Left lobe of liver (tissue), 2 donors: ENCODE measurements at places on chromosomes 3 and 15.
A peak's percentile ranks its signal among the peaks of the same experiment; 100 is the strongest.

DNA sequence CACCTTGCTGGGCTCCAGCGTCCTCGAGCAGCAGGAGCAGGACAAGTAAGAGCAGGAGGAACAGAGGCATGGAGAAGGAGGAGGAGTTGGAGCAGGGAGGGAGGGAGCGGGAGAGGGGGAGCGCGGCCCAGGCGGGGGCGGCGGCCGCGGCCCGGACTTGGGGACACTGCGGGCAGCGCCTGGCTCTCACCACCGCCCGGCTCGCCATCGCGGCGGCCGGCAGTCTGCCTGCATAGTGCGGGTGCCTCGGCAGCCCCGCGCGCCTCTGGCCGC lies 440 bp downstream of the DCBLD2 start:
- DNase-seq: peak; percentile 62

- no peak for DNase-seq
These were observed 344.5 kb downstream of the FGF12 start for GRCh38 chr3:192382861-192383260.

DNA sequence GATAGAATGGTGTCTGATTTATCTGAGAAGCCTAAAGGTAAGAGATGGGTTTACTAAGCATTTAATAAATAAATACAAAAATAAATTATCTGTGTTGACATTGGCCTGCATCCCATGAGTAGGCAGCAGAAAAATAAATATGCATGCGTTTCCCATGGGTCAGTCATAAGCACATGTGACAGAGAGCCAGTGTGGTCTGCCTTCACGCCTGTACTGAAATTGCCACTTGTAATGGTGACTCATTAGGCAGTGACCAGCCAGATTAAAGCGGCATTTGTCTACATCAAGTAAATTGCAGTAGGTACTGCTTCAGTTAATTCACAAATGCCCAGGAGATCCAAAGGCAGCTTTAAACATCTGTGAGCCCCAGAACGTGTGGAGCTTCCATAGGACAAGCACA lies 399.6 kb downstream of the NAALADL2 start:
- DNase-seq: no peak

GRCh38 chr3:6551165-6551564 lies 309.8 kb upstream of the GRM7 start:
- no peak for DNase-seq

DNA sequence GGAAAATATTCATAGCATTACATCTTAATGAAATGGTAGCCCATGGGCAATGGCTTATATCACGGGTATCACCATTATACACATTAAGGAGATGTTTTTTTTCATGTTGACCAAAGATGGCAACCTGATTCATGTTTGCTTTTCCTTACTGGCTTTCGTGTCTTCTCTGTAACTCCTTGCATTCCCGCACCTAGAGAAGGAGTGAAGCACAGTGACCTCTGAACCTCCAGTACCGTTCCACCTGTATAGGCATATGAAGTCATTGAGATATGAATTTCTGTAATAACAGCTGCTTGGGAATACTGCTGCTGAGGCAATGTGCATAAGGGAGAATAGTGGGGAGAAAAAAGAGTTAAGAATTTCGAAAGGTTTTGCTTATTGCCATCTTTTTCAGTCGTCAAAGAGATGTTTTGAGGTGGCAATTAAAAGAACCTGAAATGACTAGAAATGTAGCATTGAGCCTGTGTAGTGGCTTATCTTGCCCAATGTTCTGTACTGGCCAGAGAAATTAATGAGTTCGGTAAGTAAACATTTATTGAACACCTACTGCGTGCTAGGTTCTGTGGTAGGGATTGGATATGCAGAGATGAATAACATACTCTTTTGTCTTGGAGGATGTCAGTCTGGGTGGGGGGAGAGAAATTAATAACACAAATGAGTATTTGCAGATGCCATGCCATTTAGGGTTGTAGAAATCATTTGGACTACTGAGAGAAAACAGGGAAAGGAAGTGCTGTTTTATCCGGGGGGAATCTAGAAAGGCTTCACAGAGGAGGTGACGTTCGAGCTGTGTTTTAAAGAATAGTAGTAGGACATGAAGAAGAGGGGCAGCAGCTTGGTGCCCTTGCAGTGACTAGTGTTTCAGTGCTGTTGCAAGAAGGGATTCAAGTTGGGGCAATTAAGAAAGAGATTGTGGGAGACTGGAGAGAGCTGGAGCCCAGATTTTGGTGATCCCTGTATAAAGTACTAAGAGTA lies 2.5 kb downstream of the FEM1B start:
- DNase-seq: no peak

- no peak for DNase-seq
These were observed 225.6 kb upstream of the HES1 start for GRCh38 chr3:193910310-193910709.

DNA sequence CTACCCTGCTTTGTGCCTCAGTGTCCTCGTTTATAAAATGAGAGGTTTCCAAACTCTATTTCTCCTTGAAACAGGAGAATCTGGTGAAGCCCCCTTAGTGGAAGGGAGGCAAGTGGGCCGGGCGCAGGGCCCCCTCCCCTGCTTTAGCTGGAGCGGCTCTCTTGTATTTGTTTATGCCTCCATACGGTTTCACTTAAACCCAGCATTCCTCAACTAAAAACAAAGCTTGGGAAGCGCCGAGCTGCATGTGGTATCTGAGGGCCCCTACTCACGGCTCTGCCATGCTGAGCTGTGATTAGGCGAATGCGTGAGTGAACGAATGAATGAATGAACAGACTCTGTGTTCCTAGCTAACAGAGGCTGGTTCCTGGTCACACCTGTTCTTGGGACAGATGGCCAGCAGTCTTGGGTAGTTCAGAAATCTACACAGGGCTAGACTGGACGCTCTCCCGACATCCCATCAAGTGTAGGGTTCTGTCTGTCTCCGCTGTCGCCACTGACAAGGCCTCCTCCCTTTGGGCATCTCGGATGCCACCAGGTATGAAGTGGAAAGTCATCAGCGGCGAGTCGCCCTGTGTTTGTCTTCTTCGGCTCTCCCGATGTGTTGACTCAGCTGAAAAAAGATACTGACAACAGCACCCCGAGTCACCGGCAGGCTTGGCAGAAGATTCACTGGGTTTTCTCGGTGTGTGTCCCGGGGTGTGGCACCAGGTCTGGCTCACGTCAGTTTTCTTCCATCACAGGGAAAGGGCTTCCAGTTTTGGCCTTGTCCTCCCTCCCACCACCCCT lies 42.4 kb upstream of the VPS8 start:
- DNase-seq: no peak

- DNase-seq: no peak
These were observed 19.8 kb upstream of the CELF6 start for GRCh38 chr15:72339777-72340177.

GRCh38 chr15:69393831-69394491 lies 20.2 kb upstream of the KIF23 start:
- peak; percentile 23 for DNase-seq

- DNase-seq: no peak
These were observed 84.2 kb downstream of the LRRC49 start for GRCh38 chr15:70976851-70977250.

GRCh38 chr3:13690636-13691035 lies 141.7 kb downstream of the FBLN2 start:
- no peak for DNase-seq

DNA sequence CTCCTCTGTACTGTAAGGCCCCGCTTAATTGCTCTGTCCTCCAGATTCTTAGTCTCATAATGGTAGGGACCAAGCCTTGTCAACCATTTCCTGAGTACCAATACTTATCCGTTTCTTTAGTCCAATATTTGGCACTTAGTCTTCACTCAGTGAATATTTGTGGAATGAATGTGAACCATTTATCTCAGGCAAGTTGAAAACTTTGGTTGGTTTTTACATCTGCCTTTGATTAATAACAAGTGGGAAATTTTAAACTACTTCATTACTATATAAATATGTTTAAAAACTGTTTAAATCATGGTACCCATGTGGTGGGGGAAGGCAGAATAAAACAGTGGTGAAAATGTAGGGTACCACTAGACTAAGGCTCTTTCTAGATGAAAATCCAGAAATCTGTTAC lies 15.2 kb downstream of the CA12 start:
- DNase-seq: no peak

DNA sequence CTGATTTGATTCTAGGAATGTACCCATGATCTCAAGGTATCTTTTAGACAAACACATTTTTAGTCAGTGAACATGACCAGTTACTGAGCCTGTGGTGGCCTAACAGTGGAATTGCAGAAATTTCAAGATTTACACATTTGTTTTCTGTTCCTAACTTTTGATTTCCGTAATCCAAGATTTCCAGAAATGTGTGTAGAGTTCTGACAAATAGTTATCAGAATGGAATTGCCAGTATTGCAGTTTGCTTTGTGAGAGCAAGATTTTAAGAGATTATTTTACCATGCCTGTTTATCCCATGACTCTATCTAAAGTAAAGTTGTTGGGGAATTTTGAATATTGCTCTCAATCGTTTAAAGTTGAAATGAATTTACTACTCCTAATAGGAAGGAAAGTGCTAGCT lies 11.7 kb upstream of the UTS2B start:
- DNase-seq: no peak

DNA sequence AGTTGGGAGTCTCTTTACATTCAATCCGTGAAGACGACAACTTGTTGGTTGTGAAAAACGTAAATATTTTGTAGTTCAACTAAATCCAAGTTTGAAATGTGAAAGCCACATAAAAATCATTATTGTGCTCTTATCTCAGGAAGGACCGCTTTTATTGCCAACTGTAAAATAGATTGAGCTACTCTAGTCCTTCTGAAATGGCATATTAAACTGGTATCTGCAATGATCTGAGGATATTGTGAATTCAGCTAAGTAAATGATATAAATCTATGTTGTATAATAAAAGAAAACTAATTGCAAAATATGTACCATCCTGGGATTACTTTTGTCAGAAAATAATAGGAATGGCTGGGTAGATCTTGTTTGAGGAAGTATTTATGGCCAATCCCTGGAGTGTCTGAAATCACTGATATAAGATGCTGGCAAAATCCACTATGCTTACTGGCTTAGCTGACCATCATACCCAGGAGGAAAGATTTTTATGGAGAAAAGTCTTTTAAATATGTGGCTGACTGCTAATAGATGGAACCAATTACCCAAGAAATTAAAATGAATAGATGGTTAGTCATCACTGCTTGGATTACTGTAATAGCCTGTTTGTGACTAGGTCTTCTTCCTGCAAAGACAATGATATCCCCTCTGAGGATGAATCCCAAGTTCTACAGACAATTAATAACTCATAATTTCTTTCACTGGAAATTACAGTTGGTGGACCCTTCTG lies 191.8 kb downstream of the SEMA6D start:
- no peak for DNase-seq

DNA sequence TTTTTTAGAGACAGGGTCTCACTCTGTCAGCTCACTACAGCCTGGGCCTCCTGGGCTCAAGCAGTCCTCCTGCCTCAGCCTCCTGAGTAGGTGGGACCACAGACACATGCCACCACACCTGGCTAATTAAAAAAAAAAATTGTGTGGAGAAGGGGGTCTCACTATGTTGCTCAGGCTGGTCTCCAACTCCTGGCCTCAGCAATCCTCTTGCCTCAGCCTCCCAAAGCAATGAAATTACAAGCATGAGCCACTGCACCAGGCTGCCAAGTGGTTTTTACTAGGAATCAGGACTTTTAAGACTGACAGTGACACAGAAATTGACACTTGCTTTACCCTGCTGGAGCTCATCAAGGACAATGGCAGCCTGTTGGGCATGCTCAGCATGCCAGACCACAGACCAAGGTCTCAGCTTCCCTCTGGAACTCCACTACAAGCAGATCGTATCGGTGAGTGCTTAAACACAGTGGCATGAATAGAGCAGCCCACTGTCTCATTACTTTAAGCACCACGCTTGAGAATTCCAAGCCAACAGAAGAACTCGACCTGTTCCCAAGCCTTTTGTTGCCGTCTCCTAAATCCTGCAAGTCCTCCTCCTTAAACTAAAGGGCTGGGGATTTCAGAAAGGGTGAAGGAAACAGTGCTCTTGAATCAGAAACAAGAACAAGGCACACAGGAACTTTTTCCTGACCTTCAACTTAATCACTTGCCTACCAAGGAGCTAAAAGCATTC lies 41.4 kb downstream of the EOMES start:
- no peak for DNase-seq

- no peak for DNase-seq
These were observed 244.8 kb upstream of the TPRG1 start for GRCh38 chr3:188926741-188927511.

- DNase-seq: no peak
These were observed 41.8 kb downstream of the CRYGS start for GRCh38 chr3:186502138-186502948.

GRCh38 chr3:28294667-28295413 lies 53.4 kb downstream of the CMC1 start:
- DNase-seq: no peak

GRCh38 chr15:31458596-31459399 lies 132.2 kb downstream of the KLF13 start:
- DNase-seq: peak; percentile 26

- DNase-seq: no peak
These were observed 360.1 kb downstream of the SHQ1 start for GRCh38 chr3:72487946-72488737.

DNA sequence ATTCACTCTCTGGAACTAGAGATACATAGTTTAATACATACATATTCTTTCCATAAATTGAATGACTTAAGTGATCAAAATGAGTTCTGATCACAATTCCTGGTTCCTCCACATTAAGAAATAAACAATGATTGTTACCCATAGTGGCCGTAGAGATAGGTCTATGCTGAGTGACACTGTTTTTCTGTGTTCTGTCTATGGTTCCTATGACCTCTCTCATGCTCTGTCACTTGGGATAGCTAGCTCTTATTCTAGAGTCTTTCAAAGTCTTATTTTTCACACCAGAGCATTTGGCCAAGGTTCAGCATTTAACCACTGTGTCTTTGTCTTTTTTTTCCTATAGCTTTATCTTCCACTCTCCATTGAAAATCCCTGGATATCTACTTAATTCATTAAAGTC lies 132.4 kb downstream of the GOLGA6L6 start:
- no peak for DNase-seq

DNA sequence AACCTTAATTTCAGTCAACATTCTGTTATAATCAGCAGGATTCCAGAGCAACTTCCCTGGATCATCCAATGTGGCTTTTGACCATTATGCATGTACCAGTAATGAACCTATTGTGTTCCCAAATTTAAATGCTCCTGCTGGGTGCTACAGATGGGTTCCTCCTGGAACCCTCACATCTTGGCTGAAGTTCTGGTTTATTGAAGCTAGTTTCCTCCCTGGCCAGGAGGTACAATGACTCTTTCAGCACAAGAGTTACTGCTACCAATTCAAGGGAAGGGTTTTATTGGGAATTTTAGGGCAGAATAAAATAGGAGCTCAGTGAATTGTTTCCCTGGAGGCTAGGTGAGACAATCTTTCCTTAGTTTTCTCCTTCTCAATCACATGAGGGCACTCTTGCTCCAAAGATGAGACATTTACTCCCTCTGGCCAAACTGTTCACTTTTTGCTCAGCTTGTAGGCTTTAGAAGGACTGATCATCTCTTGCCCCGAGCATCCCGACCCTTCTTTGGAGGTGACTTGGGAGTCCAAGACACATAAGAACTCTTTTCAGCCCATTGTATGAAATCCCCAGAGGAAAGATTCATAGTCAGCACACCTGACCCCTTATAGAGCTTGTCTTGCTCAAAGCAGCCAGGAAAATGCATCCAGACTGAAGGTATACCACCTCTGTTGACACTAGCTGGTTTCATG lies 8.8 kb upstream of the NPHP3 start:
- DNase-seq: no peak

- no peak for DNase-seq
These were observed 46.7 kb downstream of the ANXA2 start for GRCh38 chr15:60351066-60351465.

GRCh38 chr3:154794391-154794790 lies 285.7 kb upstream of the MME start:
- DNase-seq: no peak
